ENCODE measurements at places on chromosomes 2 and 18.

- DNase-seq, result no peak
These were observed 10.0 kb upstream of the DUSP19 start for GRCh38 chr2:183068561-183068960.

DNA sequence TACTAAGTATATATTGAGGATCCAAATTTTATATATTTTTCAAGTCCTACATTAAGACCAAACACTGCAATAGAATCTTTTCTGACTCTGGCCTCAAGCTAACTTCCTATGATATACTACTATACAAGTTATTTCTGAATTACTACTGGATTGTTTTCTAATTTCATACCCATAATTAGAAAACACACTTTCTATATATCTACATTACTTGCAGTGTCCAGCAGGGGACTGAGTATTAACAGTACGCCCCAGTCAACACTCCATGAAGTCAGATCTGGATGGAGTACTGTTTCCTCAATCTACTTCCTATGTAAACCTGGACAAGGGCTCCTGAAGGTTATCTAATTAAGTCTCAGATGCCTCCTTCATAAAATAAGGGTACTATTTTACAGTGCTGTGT is 26.5 kb downstream of the RMP24 start:
- DNase-seq, result no peak

DNA sequence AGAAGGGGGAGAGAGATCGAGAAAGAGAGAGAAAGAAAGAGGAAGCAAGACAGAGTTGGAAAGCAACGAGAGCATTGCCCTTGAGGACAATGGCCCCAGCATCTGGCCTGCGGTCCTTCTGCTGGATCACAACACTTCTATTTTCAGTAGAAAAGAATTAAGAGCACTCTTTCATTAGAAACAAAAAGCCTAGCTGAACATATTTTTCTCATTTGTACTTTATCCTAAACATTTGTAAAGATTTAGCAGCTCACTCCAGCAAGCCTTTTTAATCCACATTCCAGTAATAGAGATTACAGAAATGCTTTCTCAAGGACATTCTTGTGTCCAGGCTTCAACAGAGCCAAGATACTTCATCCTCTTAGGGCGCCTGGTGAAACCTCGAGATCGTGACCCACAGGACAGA is 31.6 kb upstream of the AFF3 start:
- DNase-seq, result peak; percentile 3

- DNase-seq, result peak; percentile 21
These were observed 5.4 kb upstream of the KCNJ13 start for GRCh38 chr2:232781765-232782164.

GRCh38 chr2:238321467-238321866 is 1.1 kb downstream of the TRAF3IP1 start:
- DNase-seq, result no peak

GRCh38 chr2:96340493-96341414 is 5.2 kb downstream of the NCAPH start:
- no peak for DNase-seq

DNA sequence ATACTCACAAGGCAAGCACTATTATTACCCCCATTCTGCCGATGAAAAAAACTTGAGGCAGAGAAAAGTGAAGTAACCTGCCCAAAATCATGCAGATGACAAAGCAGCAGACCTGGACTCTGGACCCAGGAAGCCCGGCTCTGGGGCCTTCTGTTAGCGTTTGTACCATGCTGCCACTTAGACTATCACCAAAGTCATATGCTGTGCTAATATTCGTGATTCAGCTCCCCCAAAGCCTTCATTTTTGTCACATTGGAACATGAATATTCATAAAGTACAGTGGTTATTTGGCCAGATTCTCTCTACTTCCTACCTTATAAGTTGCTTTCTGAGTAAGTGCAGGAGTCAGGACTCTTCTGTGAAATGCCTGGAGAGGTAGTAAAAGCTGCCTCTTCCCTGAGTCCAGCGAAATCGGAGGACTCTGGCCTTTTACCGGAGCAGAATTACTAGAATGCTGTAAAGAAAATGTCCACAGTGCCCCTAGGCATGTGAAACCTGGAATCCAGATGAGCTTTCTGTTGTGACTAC is 86.7 kb downstream of the FTCDNL1 start:
- DNase-seq, result no peak

DNA sequence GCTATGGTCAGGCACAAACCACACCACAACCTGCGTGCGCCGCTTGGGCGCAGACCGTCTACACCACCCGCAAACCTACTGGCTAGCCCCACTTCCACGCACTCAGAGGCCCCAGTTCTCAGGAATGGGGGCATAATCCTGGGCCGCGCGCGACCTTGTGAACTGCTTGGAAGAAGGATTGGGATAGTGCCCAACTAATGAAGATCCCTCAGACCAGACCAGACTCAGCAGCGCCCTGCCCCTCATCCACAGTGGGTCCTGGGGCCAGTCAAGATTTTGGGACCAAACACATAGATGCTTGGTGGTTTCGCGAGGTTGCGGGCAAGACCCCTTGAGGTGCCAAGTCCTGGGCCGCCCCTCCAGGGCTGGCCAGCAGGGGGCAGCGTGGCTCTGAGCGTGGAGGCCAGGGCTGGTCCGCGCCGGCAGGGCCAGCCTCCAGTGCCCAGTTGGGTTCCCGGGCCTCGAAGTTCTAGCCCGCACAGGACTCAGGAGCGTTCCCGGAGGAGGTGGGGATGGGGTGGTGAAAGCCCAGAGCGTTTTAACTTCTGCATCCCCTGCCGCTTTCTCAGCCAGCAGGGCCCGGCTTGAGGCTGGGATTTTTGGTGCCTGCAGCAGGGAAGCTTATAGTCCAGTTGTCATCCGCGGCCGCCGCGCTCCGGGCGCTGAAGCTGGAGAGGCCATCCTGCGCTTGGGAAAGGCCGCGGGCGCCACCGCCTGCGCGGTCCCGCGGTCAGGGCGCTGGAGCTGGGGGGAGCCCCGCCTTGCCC is 8.3 kb downstream of the OSR1 start:
- no peak for DNase-seq

- DNase-seq, result no peak
These were observed 29.8 kb downstream of the LRP1B start for GRCh38 chr2:142100970-142101369.

- peak; percentile 6 for DNase-seq
These were observed 48.6 kb downstream of the GYPC start for GRCh38 chr2:126704434-126705160.

- no peak for DNase-seq
These were observed 79.5 kb downstream of the COX7A2L start for GRCh38 chr2:42281416-42282081.

Data from GM04504 (cell line).